GM23248 (cell line): ENCODE measurements at places on chromosomes 13 and 19.

- H3K4me1 ChIP-seq = peaks cover 16% of the 10 kb centered on the region; the same call in 1 of the 2 replicates
- no peaks in the 10 kb centered on the region for H3K36me3 ChIP-seq
- H3K27me3 ChIP-seq = peaks cover 18% of the 10 kb centered on the region
These were observed 11.3 kb upstream of the ERICH6B start for GRCh38 chr13:45626731-45627374.

- no peak overlapping the region for H3K4me3 ChIP-seq
- no peaks in the 10 kb centered on the region for H3K27me3 ChIP-seq
- no peak for DNase-seq
- H3K4me1 ChIP-seq = no peaks in the 10 kb centered on the region
- no peak overlapping the region for H3K27ac ChIP-seq
These were observed 656.8 kb downstream of the SLITRK6 start for GRCh38 chr13:85142351-85142927.

- H3K27ac ChIP-seq = no peak overlapping the region
- no peak overlapping the region for H3K4me3 ChIP-seq
- no peak for DNase-seq
These were observed 109.1 kb downstream of the TUBA3C start for GRCh38 chr13:19072543-19072942.

DNA sequence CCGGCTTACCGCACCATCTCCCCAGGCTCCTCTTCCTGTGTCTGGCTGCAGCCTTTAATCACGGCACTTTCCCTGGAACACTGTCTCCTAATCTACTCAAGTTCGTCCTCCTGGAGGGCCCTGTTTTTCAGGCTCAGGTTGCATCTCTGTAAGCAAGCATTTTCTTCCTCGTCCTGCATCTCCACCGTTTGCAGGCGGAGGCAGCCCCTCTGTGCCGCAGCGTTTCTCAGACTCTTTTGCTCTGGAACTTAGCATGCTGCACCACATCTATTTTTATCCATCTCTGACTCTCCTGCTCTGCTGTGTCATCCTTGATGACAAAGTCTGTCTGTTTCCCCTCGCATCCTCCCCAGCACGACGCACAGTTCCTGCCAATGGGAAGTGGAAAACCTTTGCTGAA, 117.5 kb downstream of the ATP8A2 start:
- no peaks in the 10 kb centered on the region; the same call in 1 of the 2 replicates for H3K27me3 ChIP-seq
- no peaks in the 10 kb centered on the region for H3K4me1 ChIP-seq
- no peak overlapping the region for H3K4me3 ChIP-seq
- H3K36me3 ChIP-seq = no peaks in the 10 kb centered on the region
- peak; percentile 4 for DNase-seq

DNA sequence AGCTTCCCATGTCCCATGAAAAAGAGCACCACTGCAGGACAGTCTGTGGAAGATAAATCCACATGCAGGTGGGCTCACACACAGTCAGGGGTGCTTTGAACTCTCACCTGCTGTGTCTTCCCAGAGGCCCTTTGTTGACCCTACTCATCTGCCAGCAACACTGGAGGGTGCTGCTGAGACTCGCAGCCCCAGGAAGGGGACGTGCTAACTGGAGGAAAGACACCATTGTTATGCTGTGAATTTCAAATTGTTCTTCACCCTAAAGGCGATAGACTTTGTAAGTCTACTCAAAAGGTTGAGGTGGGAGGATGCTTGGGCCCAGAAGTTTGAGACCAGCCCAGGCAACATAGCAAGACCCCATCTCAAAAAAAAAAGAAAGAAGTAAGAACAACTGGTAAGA, 107.3 kb upstream of the SERP2 start:
- H3K4me1 ChIP-seq = peaks cover 24% of the 10 kb centered on the region
- no peaks in the 10 kb centered on the region for H3K36me3 ChIP-seq

GRCh38 chr13:103351035-103351828, 285.0 kb upstream of the SLC10A2 start:
- H3K4me3 ChIP-seq = no peak overlapping the region
- H3K36me3 ChIP-seq = no peaks in the 10 kb centered on the region
- H3K27ac ChIP-seq = no peak overlapping the region
- no peak for DNase-seq
- H3K4me1 ChIP-seq = no peaks in the 10 kb centered on the region

DNA sequence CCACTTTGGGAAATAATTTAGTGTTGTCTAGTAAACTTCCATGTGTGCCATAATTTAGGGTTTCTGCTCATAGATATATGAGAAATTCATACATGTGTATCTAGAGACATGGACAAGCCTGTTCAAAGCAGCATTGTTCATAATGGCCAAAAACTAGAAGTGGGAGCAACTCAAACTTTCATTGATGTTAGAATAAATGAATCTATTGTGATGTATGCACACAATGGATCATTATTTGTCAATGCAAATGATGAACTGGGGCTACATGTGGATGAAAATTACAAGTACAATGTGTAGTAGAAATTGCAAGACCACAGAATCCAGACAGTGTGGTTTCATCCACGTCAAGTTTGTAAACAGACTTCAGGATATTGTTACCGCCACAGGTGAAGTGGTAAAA, 284.7 kb downstream of the SLC7A1 start:
- H3K27ac ChIP-seq = no peak overlapping the region
- no peak for DNase-seq
- H3K27me3 ChIP-seq = no peaks in the 10 kb centered on the region; the same call in 1 of the 2 replicates
- H3K36me3 ChIP-seq = no peaks in the 10 kb centered on the region
- no peak overlapping the region for H3K4me3 ChIP-seq

DNA sequence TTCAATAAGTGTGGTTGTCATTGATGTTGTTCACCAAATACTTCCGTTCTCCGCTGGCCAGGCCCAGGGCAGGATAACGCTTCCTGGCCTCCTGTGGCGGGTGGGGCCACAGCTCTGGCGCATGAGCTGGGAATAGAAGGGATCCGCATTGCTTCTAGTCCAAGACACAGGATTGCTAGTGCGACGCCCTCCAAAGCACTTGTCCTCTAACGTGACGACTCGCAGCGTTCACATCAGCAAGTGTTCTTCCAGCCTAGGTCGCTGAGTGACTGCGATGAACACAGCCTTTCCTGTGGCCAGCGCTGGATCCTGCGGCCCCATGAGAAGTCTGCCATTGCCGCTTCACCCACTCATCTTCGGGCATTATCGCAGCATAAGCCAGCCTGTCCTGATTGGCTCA, 39.4 kb downstream of the VSTM2B start:
- H3K27me3 ChIP-seq = peaks cover 9% of the 10 kb centered on the region; the same call in 1 of the 2 replicates
- H3K27ac ChIP-seq = no peak overlapping the region
- H3K4me1 ChIP-seq = no peaks in the 10 kb centered on the region
- H3K36me3 ChIP-seq = no peaks in the 10 kb centered on the region

GRCh38 chr13:99419591-99420243, 81.6 kb upstream of the TM9SF2 start:
- H3K27me3 ChIP-seq = peaks cover 26% of the 10 kb centered on the region; the same call in 1 of the 2 replicates
- no peak overlapping the region for H3K27ac ChIP-seq
- H3K36me3 ChIP-seq = no peaks in the 10 kb centered on the region
- H3K4me3 ChIP-seq = no peak overlapping the region
- DNase-seq = no peak

- no peaks in the 10 kb centered on the region for H3K36me3 ChIP-seq
- peaks cover 10% of the 10 kb centered on the region for H3K4me1 ChIP-seq
- peak; percentile 37 for DNase-seq
- H3K27me3 ChIP-seq = no peaks in the 10 kb centered on the region
These were observed 77.9 kb downstream of the GNG7 start for GRCh38 chr19:2624537-2625091.
